ENCODE measurements at places on chromosomes 1 and 21.

- no peak for DNase-seq
Measured at GRCh38 chr1:21855257-21856096, 43.4 kb downstream of the LDLRAD2 start.

GRCh38 chr1:26289158-26290059 is 9.5 kb downstream of the SH3BGRL3 start:
- no peak for DNase-seq

DNA sequence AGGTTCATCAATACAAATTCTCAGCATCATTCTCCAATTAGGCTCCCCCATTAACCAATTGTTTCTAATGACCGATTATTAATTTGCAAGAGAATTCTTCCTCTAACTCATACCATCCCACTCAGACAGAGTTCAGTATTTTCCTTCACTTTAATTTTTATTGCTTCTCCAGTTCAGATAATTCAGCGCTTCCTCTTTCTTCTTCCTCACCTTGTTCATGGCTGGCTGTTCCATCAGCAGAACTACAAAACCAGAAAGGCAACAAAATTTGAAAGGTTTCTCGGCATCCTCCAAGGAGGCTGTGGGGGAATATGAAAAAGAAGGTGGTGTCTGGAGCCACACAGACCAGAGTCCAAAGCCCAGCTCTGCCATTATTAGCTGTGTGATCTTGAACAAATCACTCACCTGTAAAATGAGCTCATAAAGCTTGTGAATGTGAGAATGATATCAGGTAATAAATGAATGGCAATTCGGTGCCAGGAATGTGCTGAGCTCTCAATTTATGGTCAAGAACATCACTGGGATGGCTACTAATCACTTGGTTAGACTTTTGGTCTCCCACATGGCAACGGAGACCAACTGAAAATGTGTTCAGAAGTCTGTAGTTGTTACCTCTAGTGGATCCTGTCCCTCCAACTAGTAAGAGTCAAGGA is 11.7 kb upstream of the ZNF436 start:
- DNase-seq: no peak

- DNase-seq: no peak
Measured at GRCh38 chr1:196418772-196419171, 189.5 kb downstream of the KCNT2 start.

DNA sequence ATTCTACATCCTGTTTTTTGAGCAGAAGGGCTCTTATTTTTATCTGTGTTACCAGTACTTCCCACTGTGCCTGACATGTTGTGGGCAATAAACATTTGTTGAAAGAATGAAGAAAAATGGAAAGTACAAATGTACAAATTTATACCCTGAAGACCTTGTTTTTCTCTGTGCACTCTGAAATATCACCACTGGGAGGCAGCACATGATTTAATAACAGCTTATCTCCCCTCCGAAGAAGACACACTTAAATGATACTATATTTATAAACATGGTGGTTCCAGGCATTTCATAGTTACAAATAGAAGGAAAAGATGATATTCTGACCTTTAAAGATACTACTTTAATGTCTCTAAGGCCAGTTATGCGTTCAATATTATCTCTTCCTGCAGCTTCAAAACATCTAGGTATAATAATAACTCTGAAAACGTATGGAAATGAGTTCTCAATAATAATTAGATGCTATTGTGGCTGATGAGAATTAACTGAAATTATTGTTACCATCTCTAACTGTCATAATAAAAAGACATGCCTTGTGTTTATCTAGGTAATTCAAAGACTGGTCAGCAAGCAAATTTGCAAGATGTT is 12.8 kb downstream of the DYNLT5 start:
- peak; percentile 47 for DNase-seq

DNA sequence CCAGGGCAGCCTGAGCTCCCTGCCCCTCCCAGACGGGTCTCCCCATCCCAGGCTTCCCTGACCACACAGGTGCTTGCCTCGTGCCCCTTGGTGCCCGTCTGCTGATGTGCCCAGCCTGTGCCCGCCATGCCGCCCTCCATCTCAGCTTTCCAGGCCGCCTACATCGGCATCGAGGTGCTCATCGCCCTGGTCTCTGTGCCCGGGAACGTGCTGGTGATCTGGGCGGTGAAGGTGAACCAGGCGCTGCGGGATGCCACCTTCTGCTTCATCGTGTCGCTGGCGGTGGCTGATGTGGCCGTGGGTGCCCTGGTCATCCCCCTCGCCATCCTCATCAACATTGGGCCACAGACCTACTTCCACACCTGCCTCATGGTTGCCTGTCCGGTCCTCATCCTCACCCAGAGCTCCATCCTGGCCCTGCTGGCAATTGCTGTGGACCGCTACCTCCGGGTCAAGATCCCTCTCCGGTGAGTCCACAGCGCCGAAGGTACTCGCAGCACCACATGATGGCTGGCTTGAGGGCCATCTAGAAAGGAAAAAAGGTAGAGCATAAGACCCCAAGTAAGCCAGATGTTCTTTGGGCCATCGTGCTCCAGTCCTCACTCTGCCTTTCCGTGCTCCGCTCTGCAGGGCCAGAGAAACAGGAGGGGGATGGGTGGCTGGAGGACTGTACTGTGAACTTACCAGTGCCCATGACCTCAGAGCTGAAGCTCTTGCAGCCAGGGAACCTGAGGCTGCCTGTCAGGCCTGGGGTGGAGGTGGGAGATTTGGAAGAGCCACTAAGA is 1.4 kb downstream of the ADORA1 start:
- no peak for DNase-seq

- no peak for DNase-seq
Measured at GRCh38 chr1:119159111-119159510, 18.7 kb upstream of the WARS2 start.

- no peak for DNase-seq
Measured at GRCh38 chr21:35924714-35925301, 135.5 kb downstream of the SETD4 start.

DNA sequence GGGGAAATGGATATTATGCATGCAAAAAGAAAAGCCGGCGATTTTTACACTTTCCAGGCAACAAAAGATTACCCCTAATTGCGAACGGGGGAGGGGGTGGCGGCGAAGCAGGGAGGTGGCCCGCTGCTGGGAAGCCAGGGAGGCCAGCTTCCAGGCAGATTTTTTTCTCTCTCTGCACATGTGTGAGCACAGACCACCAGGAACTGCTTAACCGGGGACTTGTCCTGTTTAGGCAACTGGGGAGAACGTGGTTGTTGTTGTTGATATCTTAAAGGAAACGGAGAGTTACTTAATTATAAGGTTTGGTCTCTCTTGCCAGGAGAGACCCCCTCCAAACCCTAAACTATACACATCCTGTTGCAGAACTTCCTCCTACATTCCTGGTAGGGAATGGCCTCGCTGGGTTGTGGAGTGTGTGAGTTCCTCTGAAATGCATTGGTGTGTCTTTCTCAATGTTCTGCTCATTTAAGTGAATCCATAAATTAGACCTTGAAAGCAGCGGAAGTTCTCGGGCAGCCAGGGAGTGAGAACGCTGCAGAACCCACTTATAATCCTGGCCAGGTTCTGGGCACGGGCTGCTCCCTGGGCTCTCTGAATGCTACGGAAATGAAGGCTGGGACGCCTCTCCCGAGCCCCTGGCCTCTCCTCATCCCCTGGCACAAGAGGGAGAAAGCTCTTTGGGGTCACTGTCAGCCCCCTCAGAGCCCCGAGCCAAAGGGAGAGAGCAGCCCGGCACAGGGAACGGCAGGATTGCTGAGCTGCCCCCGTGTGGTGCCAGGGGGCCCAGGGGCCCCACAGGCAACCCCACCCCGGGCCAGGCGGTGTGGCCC is 250.0 kb downstream of the FOXD2 start:
- DNase-seq: no peak

DNA sequence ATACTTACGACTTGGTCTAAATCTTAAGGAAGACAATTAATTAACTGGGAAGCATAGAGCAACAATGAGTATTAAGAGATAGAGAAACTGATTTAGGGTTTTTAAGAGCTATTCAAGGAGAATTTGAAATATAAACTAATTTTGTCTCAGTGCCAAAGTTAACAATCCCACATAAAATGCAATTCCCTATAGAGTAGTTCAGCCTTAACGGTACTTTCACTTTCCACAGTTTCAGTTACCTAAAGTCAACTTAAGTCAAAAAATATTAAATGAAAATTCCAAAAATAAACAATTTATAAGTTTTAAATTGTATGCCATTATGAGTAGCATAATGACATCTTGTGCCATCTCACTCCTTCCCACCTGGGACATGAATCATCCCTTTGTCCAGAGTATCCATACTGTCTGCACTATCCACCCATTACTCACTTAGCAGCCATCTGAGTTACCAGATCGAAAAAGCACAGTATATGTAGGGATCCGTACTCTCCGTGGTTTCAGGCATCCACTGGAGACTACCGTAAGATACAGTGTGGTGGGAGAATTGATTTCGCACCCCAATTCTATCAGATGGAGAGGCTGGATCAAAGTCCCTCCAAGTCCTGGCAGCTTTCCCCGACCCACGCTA is 4.8 kb upstream of the SARS1 start:
- DNase-seq: no peak

DNA sequence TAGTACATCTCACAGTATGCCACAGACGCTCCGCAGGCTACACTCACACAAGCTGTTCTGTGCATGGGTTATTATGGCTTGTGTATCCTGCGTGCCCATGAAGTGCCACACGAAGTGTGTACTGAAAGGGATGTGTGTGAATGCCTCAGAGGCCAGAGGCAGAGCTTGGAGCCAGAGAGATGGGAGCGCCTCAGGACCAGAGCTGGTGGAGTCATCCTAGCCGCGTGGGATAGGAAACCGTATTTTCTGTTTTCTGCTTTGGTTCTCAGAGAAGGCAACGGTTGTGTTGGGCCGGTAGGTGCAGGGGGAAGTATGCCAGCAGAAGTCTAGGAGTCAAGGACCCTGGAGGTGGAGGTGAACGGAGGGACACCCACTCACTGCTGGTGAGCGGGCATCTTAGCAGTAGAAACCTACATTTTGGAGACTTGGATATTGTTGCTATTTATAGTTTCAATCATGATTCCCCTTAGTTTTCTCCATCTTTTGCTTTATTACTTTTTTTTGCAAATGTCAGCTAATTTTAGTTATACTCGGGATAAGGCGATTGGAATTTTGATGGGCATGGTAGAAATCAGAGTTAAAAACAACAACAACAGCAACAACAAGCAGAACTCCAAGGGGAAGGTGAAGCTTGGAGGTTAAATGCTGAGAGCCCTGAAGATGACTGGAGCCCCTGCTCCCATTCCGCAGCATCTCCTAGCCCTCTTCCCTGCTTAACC is 188.2 kb downstream of the DYRK1A start:
- no peak for DNase-seq

GRCh38 chr21:37921091-37921490 is 4.8 kb upstream of the KCNJ6 start:
- DNase-seq: no peak

DNA sequence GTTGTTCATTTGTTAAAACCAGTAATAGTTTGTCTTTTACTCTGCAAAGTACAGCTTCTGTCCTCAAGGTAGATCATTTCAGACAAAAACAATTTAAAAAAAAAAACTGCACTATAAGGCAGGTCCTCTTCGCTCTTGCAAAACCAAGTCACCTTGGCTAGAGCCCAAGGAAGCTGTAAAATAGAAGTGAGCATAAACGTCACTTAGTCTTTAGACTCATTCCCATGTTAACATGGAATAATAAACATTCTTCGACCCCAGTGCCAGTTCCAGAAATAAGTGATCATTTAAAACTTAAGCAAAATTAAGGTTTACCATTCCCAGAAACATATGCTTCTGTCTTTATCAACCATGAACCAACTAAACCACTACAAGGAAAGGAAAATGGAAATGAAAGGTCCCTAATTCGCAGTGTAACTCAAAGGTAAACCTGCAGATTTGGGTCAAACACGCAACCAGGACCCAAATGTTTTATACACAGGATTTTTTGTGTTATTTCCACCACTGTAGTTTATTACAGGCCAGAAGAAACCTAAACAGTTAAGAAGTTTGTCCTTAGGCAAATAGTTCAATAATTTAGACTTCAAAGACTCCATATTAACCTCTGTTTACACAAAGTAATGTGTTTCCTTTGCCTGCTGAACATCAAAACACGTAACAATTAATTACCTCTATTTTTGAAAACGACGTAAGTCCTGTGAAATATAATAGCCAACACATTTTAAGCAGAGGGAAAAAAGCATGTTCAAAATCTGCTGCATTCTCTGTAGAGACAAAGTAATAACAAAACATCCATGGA is 54.6 kb downstream of the TGFBR3 start:
- DNase-seq: no peak

- DNase-seq: no peak
Measured at GRCh38 chr1:178953538-178954324, 72.0 kb upstream of the FAM20B start.

GRCh38 chr1:59568158-59568935 is 246.4 kb upstream of the HOOK1 start:
- no peak for DNase-seq

- DNase-seq: no peak
Measured at GRCh38 chr1:24379733-24380315, 33.8 kb downstream of the STPG1 start.

GRCh38 chr1:169113613-169114119 is 7.2 kb downstream of the ATP1B1 start:
- no peak for DNase-seq

- no peak for DNase-seq
Measured at GRCh38 chr1:204376919-204377799, 17.4 kb upstream of the PLEKHA6 start.

DNA sequence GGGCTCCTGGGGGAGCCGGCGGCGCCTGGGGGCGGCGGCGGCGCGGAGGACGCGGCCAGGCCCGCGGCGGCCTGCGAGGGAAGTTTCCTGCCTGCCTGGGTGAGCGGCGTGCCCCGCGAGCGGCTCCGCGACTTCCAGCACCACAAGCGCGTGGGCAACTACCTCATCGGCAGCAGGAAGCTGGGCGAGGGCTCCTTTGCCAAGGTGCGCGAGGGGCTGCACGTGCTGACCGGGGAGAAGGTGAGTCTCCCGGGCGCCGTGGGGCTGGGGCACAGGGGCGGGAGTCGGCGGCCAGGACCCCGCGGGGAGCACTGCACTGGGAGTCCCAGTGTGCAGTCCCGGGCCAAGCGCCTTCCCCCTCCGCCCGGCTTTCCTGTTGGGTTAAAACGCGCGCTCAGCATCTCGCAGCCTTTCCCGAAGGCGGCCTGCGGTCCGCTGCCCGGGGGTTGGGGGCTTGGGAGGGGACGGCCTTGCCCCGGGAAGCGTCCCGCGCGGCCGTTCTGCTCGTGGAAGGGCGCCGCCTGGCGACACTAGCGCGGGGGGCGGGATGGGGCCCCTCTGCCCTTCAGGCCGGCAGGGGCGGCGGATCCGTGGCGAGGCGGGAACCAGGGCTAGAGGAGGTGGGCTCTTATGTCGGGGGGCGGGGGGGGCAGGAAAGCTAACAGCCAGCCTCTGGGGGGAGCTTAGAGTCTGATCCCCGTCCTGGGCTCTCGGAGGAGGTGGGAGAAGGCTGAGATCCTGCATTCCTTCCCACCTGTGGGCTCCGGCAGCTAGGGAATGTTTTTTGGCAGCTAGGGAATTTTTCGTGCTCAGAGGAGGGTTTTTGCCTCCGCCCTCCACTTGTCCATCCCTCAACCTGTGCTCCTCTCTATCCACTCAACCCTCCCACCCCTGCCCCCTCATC is 1.1 kb downstream of the HUNK start:
- peak; percentile 79 for DNase-seq
